Activated naive CD8-positive, alpha-beta T cell treated with anti-CD3 and anti-CD28 coated beads, Interleukin-2, amount 50 U/mL, for 16 hours (primary cell): ENCODE measurements at places on chromosomes 1 and 21.

- DNase-seq = no peak
Observed at GRCh38 chr1:6010554-6010953, 18.3 kb upstream of the NPHP4 start.

DNA sequence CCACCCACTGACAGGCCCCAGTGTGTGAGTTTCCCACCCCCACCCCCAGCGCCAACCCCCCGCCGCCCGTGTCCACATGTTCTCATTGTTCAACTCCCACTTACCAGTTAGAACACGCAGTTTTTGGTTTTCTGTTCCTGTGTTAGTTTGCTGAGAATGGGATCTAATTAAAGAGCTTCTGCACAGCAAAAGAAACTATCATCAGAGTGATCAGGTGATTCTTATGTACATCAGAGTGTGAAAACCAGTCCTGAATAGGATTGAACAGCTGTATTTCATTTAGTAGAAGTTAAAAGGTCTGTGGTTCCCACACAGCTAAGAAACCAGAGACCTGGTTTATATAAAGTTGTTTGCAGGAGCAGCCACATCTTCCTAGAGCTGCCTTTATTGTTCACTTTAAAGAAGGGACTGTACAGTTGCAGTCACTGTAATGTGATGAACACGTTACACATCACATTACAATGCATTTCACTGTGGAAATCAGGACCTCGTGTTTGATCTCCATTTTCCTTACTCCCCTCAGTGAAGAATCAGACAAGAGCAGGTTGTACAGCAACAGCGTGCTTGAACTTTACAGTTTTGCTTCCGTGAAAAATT, 1.2 kb downstream of the GBP6 start:
- no peak for DNase-seq

DNA sequence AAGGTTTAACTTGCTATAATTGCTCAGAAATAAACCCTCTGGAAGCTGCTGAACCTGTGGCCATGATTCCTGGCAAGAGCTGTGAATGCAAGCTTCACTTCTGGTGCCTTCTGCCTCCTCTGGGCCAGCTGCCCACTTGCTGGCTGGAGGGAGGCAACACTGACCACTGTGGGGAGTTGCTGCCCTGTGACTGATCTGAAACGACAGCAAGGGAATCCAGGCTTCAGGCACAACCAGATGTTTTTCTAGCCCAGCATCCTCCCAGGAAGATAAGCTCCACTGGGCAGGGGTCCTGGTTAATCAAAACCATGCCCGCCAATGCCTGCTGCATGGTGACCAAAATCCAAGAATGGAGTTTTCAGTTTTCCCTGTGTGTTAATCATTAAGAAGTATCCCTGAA, 180.0 kb upstream of the HMGB4 start:
- DNase-seq = no peak

GRCh38 chr21:41458121-41458520, 32.1 kb downstream of the MX1 start:
- DNase-seq = no peak

DNA sequence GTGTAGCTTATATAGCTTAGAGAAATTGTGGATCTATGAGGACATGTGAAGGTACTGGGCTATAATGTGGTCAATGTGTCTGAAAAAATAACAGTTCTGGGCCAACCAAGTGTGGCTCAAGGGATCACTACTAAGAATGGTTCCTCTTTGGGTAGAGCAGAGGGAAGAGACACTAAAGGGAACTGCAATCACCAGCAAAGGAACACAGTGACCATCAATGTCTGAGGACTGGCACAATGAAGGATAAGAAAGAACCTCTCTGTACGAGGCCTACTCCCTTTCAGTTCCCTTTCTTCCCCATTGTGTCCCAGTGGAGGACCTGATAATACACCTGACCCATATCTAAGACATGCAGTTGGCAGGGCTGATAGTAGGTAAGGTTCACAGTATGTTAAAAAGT, 89.9 kb upstream of the JAK1 start:
- no peak for DNase-seq

DNA sequence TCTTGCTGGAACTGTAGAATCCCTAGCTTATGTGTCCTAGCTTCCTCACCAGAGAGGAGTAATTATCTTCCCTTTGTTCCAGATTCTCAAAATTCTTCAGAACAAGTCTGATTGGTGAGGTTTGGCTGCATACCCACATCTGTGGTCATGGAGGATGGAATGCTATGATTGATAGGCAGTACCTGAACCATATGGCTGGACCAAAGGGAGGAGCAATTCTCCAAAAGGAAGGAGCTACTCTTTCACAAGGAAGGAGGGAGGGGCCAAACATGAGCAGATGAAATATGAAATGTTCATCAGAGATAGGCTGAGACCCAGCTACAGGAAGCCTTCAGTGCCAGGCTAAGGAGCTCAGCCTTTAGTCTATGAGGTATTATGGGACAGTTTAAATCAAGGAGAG, 5.0 kb upstream of the RNF19B start:
- no peak for DNase-seq

GRCh38 chr1:87866416-87866815, 537.7 kb downstream of the LMO4 start:
- no peak for DNase-seq

- no peak for DNase-seq
Observed at GRCh38 chr1:167270349-167271092, 49.8 kb downstream of the POU2F1 start.

GRCh38 chr1:111729271-111729921, 9.8 kb downstream of the INKA2 start:
- DNase-seq = no peak

DNA sequence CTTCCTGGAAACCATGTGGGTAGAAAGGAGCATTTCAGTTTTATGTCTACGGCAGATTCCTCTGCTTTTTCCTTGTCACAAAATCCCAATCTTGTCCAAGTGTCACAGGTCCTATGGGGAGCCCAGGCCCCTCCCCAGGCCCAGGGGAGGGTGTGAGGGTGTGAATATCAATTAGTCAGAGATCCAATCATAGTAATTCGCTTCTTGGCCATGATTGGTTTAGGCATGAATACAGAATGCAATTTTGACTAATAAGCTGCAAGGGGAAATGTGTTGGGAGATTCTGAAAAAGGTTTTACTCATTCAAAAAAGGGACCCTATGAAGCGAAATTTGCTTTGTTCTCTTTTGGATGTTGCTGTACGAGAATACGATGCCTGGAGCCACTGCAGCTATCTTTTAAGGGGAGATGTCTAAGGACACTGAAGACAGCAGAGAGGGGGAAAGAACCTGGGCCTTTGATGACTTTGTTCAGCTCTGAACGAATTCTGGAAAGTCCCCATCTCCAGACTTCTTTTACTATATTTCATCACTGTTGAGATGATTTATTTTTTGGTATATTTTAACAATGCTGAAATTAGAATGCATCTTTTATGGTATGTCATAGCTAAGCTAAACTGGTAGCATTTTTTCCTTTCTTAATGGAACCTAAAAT, 18.2 kb downstream of the TSPAN2 start:
- no peak for DNase-seq

DNA sequence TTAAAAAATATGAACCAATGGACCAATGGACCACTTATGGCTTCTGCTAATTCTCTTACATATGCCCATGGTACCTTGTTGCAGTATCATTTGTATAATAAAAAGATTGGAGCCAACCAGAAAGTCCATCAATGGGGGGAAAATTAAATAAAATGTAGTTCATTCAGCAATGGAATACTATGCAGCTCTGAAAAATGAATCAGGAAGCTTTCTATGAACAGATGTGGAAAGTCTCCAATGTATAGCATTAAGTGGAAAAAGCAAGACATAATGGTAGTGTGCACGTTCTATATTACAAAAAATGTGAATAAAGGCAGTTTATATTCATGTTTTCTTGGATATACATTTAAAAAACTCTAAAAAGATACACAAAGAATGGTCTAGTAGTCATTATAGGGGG, 101.3 kb downstream of the KCNJ15 start:
- no peak for DNase-seq

DNA sequence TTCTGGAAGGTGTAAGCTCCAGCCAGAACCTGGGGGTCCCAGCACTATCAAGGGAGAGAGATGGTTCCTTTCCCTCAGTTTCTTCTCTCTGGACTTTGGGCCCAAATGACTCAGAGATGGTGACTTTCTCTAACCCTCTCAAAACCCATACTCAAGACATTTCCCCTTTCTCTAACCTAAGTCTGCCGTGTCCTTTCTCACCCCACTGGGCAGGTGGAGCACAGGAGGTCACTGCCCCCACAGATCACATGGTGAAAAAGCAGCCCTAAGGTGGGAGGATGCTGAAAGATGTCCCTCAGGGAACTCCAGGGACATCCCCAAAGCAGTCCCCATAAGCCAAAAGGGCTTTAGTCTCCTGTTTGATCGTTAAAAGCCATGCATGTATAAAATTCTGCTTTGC, 173.7 kb downstream of the HIVEP3 start:
- no peak for DNase-seq

DNA sequence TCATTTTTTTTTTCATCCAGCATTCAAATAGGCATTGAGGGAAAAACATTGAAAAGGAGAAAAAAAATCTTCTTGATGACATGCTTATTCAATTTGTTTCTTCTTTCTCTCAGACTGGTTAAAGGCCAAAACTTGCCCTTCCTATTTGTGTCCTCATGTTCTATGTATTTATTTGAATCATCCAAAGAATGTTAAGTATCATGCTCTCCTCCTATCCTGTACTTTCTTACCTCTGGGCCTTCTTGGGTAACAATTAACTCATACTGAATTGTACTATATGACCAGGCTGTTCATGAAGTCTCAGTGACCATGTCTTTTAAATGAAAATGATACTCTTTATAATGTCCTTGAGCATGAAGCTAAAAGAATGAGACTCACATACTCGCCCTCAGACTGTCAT, 36.5 kb upstream of the DENND1B start:
- no peak for DNase-seq

DNA sequence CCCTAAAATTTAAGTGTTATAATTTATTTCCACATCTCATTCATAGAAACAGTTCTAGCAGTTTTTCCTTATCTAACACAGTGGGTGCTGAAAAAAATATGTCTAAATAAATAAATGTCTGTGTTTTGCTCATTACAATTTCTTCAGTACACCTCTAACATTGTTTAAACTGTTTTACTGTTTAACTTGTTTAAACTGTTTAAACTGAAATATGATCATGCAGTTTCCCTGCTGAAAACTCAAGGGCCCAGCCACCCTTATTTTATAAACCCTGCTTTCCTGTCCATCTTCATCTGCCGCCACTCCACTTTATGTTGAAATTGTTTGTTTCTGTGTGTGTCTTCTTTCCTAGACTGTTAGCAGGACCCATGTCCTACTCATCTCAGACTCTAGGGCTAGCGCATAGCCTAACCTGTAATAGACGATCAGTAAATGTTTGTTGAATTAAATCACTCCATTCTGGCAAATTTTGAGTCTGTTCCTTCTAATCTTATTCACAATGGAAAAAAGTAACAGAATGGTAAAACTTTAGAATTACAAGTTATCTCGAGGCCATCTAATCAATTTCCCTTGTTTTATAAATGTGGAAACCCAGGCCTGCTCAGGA, 9.4 kb upstream of the PIK3C2B start:
- no peak for DNase-seq

DNA sequence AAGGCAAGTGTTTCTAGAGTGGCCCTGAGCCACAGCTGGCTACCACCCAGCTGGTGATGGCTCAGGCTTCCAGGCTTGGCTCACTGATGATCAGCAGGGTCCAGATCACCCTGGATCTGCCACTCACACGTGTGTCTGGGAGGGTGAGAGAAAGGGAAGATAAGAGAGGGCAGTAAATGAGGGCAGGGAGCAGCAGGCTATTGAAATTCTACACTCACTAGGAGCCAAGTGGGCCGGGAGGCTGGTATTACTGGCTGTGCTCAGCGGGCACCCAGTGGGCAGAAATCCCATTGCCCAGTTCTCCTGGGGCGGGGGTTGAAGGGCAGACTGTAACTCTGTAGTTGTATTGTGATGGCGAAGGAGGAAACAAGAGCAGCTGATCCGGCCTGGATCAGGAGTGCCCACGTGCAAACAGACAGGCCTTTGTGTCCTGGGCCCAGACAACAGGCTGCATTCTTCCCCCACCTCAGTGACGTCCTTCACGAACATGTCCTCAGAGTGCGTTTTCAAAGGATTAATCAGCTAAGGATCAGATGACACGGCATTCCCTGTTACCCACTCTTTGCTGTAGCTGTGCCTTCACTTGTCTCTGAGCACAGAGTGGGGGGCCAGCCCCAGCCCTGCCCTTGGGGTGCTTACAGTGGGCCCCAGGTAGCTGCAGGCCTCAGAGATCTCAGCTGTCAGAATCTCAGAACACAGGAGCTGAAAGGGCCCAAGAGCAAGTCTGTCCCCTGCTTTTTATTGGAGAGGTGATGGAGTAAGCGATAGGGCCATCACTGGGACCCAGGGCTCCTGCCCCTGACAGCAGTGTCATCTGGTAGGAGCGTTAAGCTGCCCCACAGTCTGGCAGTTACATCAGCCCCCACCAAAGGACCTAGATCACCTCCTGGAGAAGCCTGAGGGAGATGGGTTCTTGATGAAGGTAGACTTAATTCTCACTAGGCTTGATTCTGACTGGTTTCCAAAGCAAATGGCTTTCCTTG, 60.5 kb downstream of the ATP1A1 start:
- no peak for DNase-seq

DNA sequence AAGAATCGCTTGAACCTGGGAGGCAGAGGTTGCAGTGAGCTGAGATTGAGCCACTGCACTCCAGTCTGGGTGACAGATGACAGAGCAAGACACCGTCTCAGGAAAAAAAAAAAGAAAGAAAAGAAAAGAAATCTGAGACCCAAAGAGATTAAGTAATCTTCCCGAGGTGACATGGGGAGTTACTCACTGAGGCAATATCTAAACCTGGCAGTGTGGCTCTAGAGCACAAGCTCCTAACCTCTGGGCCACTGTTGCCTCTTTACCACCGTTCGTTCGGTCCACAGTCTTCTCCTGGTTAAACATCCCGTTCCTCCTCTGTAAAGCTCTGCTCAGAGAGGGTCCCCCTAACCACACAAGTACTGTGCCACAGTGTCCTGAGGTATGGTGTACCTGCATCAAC, 1.5 kb downstream of the HMGCL start:
- no peak for DNase-seq

DNA sequence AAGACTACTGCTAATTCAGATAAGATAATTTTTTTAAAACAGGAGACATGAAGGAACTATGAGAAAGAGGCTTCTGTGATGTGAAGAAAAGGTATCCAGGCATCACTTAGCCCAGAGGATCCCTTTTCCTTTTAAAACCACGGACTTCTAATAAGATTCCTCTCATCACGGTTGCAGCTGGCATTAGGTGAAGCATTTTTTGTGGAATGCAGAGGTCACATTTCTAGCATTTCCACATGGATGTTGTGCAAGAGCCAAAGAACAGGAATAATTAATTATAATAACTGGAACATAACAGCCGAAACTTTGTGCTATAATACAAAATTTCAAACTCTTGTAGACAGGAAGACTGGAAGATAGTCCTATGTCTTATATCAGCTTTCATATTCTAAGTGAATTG, 27.6 kb downstream of the CYP2J2 start:
- DNase-seq = no peak
